ENCODE measurements at places on chromosomes 4 and X.

DNA sequence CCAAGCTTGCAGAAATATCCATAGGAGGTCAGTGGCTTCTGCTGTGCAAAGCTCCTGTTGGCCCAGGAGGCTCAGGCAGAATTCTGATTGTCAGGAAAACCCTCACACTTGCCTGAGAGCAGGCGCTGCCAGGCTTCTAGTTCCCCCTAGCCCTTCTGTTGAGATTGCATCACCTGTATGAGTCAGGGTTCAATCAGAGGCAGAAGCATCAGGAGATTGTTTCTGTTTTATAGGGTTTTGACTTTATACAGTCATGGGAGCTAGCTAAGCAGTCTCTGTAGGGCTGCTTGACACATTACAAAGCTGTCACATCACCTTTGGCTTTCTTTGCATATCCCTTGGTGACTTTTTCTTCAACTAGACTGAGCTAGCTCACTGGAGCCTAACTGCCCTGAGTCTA, 27.8 kb downstream of the DIPK2B start:
- no peak for DNase-seq

DNA sequence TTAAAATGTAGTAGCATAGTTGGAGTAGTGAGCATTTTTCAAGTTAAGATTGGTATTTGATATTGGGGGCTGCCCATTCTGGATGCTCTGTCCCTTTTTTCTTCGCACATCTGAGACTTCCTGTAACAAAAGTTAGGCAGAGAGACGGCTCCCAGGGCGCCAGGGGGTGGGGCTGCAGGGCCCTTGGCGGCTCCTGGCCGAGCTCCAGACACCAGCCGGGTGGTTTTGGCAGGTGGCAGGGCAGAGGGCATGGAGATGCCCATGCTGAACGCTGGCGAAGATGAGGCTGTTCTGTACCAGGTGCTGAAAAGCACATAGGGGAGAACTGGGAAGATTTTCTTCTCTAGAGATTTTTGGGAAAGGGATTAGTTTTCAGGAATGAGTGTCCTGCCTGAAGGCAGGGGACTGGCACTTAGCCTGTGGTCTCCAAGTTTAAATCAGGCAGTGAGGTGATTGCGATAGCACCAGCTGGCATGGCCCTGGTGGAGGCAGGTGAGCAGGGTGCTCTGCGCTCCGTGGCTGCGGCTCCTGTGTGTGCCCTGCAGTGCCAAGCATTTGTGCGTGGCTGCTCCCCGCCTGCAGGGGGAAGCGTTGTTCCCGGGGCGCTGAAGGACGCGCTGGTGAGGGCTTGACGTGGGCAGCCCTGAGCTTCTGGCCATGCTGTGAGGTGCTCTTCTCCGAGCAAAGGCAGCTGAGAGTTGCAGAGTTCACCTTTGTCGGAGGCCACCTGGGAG, 23.6 kb upstream of the HGFAC start:
- no peak for DNase-seq

- DNase-seq = no peak
These were observed 65.7 kb downstream of the TMEM154 start for GRCh38 chr4:152613841-152614721.

DNA sequence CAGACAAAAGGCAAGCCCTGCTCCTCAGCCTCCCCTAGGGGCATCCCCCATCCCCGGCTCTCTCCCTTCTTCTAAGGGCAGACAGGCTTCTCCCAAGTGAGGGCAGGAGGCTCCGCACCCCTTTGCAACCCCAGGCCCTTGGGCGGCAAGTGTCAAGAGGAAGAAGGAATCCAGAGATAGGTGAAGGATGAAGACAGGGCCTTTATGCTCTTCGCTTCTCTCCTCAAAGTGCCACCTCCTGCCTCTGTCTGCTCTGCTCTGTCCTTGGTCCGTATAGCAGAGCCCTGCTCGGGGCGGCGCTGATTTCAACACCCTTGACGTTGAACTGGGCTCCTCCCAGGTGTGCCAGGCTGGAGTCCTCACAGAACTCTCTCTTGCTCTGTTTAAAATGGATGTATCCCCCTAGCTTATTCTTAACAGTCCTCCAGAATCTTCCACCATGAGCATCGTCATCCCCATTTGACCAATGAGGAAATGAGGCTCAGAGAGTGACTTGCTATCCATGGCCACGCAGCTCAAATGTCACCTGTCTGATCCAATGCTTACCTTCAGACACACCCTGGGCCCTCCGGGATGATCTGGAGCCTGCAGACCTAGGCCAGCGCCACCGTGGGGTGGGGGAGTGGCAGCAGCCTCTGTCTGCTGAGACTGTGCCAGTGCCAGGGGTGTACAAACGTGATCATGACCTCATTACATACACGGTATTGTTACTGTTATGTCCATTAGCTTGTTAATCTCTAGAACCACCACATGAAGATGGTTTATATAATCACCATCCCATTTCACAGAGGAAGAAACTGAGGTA, 99.8 kb downstream of the PHKA2 start:
- no peak for DNase-seq

DNA sequence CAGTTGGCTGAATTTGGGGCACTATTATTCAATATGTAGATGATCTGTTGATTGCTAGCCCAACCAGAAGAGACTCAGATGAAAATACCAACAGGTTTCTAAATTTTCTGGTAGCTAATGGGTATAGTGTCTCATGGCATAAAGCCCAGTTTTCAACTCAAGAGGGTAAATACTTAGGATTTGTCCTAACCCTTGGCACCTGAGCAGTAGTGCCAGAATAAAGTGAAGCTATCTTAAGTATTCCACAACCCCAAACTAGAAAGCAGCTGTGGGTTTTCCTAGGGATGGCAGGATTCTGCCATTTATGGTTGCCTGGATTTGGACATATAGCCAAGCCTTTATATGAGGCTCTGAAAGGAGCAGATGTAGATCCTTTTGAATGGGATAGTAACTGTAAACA, 119.0 kb downstream of the AGTR2 start:
- no peak for DNase-seq
